ENCODE measurements at places on chromosomes 13 and 19.

GRCh38 chr13:96898212-96898611 is 96.1 kb downstream of the OXGR1 start:
- DNase-seq: no peak

DNA sequence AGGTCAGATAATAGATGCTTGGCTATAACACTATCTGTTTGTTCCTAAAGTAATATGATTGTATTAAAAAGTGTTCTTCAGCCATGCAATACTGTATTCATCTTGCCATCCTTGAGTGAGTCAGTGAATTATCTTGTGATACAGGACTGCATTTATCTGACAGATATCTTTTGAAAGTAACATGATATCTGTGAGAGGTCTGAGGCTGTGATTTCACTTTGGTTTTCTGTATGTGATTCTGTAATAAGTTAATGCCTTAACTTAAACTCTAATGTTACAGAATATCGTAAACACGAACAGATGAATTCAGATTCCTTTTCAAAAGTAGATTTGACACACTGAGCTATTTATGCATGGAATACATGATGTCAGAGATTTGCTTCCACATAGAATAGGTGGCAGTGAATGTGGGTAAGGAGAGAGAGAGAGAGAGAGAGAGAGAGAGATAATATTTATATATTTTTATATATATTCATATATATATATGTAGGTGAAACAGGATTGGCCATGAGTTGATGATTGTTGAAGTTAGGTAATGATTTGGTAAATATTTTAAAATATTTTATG is 97.9 kb upstream of the RNF113B start:
- no peak for DNase-seq

DNA sequence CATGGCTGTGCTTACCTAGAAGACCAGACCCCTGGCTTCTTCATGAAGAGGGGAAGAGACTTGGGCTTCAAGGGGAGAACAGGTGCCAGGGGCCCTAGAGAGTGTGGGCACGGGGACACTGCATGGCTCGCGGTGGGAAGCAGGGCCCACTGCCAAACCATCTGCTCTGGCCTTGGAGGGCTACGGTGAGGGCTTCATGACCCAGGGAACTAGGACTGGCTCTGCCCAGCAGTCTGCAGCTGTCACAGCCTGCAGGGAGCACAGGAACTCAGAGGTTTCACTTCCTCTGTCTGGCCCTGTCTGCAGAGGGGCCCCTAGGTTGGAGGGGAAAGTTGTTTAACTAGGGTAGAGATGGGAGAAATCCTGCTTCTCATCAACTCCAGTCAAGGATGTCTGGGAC is 4.3 kb downstream of the ERCC1 start:
- no peak for DNase-seq

DNA sequence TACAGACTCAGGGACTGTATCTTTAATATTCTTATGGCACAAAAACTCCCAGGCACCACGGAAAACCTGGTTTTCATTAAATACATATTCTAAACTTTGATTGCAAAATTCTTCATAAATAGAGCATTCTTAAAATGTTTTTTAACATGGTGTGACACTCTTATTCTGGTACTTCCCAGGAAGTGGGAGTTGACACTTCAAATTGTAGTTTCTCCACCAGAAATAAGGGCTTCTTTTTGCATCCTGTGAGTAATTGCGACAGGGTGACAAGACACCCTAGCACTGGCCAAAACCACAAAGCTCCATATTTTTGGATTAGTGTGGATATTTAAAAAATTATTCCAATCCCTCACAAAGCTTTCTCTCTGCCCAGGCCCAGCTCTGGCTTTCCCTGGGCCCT is 43.6 kb upstream of the MTIF3 start:
- no peak for DNase-seq

DNA sequence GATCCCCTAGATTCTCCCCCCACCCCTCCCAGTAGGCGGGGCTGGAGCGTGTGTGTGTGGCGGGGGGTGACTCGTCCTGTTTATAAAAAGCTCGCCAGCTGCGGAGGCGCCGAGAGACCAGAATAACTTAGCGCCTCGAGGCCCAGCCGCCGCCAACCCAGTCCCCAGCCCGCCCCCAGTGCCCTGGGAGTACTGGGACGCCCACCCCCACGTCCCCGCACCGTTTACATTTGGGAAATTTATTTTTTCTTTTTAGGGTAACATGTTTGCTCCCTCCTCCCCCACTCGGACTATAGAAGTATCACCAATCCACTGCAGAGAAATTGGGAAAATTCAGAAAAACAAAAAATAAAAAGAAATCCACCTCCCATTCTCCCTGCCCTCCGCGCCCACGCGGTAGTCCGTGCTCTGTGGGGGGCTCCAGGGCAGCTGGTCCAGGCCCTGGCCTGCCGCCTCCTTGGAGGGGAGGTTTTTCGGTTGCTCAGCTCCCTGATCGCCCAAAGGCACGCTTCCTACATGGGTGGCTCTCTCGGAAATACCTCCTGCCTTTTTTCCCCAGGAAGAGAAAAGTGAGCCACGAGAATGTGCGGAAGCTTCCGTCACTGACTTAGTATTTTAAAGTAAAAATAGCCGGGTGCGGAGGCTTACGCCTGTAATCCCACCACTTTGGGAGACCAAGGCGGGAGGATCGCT is 1.5 kb upstream of the RAB3A start:
- DNase-seq: no peak

Data from RCC 7860 (cell line).